ENCODE measurements at places on chromosomes 7 and 10.

GRCh38 chr10:95355301-95355700, 64.5 kb upstream of the PDLIM1 start:
- DNase-seq = no peak

- DNase-seq = no peak
Observed at GRCh38 chr7:158028971-158029370, 558.7 kb downstream of the PTPRN2 start.

GRCh38 chr10:63083904-63084689, 49.0 kb upstream of the NRBF2 start:
- no peak for DNase-seq

DNA sequence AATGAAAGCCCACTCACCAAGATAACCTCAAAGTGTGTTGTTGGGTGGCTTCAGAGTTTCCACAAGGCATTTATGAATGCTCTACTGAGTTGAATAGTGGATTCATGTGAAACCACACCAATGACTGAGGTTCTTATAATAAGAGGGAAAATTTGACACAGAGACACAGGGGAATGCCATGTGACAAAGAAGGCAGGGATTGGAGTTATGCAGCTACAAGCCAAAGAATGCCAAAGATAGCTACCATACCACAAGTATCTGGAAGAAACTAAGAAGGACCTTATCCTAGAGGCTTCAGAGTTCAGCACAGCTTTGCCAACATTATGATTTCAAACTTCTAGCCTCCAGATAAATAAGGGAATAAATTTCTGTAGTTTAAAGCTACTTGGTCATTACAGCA, 68.0 kb upstream of the PCDH15 start:
- no peak for DNase-seq

Measured in stimulated activated CD8-positive, alpha-beta memory T cell treated with anti-CD3 and anti-CD28 coated beads, Interleukin-7, amount 100 ng/mL, for 24 hours (primary cell).